ENCODE measurements at places on chromosomes 7 and 10.
A peak's percentile ranks its signal among the peaks of the same experiment; 100 is the strongest.

DNA sequence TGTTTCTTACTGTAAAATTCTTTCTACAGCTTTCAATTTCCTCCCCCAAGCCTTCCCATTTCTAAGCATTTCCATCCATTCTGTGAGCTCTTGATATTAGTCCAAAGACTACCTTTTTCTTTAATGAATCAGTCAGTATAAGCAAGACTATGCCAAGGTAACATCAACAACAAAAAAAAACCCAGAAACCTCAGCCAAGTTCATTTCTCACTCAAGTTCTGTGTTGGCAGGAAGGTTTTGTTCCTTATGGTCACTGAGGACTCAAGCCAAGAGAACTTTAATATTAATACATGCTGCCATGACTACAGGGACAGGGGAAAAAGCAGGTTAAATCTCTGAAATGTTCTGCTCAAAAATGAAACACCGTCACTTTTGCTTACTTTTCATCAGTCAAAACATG lies 621.2 kb upstream of the NRP1 start:
- DNase-seq = no peak

DNA sequence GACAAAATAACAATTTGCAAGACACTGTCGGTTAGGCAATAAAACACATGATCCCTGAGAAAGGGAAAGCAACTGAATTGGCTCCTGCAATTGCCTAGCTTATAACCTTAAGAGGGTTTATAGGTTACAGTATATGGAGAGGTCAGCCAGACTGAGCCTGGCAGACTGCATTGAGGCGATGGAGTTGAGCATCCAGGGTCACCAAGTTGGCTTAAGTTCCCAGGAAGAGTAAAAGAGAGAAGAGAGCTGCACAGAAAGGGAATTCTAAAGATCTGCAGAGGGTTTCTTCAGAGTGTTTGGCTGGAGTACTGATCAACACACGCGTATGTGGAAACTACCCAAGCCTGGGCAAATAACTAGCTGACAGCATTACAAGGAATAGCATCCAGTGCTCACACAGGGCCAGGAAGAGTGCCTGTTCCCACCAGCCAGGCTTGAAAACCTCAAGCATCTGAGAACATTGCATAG lies 11.2 kb downstream of the ANKMY2 start:
- DNase-seq = no peak

- DNase-seq = no peak
Observed at GRCh38 chr7:118079369-118079768, 104.6 kb upstream of the LSM8 start.

- no peak for DNase-seq
Observed at GRCh38 chr7:20784388-20785156, 2.1 kb downstream of the SP8 start.

DNA sequence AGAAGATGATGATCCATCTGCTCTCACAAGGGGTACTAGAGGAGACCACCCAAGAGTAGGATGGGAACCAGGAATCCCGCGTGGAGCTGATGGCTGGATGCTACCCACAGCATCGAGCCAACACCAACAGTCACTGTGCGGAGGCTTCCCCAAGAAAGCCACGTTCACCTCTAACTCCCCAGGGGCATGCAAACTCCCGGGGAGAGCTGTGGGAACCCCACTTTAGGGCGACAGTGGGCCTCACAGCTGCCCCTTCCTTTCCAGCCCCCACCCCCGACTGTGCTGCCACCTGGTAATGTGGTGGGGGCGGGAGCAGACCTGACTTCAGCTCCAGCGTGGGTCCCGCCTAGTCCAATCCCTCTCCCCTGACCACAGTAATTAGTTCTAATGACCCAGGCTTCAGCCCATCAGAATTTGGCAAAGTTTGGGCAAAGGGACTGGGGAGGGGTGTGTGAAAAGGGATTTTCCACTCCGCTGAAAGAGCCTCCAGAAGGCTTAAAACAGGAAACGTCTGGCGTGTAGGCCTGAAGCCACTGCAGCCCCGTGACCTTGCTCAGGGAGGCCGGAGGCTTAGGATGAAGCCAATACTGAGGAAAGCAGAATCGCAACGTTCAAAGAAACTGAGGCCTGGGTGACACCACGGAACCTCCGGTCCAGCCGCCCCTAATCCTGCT lies 20.3 kb downstream of the ASB13 start:
- DNase-seq = no peak

GRCh38 chr7:10460474-10460873 lies 513.2 kb upstream of the PHF14 start:
- DNase-seq = no peak

DNA sequence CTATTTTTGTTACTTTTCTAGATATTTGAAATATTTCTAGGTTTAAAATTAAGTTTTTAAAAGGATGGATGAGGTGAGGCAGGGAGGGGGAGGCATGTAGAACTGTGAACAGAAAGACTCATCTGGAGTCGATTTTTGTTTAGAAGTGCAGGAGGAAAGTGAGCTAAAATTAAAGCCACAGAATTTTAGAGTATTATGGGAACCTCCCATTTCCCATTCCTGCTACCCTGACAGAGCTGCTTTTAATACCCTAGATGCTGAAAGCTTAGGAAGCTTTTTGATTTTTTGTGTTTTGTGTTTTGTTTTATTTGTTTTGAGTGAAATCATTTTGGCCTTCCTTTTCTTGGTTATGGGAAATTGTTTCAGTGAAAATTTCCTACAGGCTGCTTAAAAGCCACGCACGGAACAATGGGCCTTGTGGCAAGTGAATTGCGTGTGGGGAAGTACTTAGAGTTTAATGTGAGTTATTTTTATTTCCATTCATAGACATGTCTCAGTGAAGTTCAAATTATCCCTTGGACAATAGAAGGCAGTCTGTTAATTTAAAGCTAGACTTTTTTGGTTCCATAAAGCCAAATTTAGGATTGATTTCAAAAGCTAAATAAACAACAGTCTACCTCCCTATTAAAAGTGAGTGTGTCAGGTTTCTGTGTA lies 102.0 kb upstream of the HDAC9 start:
- DNase-seq = no peak

DNA sequence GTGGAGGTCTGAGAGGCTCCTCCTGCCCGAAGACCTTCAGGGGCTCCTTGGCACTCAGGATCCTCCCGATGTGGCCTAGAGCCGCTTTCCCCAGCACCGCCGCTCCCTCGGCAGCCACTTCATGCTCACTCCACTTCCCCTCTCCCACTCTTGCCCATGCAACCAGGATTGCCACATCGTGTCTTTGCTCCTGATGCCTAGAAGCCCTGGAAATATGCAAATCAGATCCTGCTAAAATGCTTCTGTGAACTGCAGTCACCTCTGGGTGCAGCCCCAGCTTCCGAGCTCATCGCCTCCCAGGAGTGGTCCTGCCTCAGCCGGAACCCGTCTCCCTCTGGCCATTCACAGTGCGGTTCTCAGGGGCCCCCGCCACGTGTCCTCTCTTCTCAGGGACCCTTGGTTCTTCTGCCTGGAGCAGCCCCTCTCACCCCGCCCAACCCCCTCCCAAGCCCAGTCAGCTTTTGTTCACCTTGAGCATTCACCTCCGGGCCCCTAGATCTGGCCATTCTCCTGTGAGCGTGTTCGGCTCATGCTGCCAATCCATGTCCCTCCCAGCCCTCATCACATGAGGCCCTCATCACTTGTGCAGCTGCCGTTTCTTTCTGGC lies 175.5 kb downstream of the ADARB2 start:
- no peak for DNase-seq

DNA sequence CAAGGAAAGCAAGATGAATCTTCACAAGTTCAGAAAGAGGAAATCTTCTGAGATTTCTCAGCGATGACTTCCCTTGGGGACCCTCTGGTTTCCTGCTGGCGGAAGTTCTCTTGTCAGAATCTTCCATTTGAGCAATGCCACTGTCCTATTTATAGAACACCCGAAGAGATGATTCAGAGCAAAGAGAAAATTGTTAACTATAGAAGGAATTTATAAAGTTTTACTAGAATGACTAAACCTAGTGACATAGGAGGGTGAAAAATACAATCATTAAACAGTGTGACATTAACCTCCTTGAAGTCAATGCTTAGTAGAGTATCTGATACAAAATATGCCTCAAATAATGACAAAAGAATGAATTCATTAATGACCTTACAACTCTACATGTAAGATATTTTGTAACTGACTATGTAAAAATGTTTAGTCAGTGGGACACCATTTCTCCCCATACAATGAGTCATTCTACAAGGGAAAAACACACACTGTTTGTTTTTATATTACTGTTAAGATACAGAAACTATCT lies 206.5 kb upstream of the CNTNAP2 start:
- no peak for DNase-seq

- no peak for DNase-seq
Observed at GRCh38 chr7:36565792-36566356, 158.4 kb downstream of the AOAH start.

- peak; percentile 38 for DNase-seq
Observed at GRCh38 chr10:112519133-112519761, 72.2 kb downstream of the VTI1A start.

DNA sequence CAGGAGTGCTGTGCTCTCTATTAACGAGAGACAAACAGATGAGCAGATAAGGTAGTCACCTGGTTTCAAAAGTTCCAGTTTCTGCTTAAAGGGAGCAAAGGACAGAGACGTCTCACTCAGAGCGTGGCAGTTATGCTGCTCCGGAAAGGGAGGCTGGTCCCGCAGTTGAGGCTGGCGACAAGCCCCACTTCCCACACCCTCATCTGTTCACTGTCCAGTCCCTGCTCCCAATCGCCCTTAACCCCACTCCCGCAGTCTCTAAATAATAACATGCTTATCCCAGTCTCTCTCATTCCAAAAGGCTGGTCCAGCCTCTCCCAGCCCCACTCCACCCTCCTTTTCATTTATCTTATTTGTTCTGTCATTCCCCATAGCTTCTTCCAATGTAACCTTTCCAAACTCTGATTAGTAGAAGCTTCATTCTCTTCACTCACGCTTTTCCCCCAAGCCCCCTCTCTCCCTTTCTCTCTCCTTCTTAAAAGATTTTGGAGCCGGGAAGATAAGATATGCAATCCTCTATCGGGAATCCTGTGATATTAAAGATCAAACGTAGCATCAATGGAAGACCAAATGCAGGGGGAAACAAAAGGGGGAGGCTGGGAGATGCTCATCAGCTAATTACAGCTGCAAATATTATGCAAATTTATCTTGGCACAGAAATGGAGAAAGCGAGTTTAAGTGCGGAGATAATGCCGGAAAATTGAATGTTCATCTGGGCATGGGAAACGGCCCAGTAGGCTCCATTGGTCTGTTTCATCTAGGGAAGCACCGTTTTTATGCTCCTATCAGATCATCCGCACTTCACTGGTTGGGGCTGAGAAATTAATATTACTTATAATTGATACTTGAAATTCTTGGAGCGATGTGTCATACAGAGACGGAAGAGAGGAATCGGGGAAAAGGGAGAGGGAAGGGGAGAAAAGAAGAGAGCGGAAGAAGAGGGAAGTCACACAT lies 16.3 kb upstream of the GATA3 start:
- no peak for DNase-seq

- no peak for DNase-seq
Observed at GRCh38 chr7:101893341-101894082, 76.1 kb downstream of the CUX1 start.

Data from stimulated activated CD4-positive, alpha-beta T cell treated with anti-CD3 and anti-CD28 coated beads, Interleukin-1b, Interleukin-23, amount 100 ng/mL, for 48 hours (primary cell).